ENCODE measurements at places on chromosomes 16 and 17.

- no peak for DNase-seq
Measured at GRCh38 chr16:54548281-54548680, 261.7 kb upstream of the IRX3 start.

DNA sequence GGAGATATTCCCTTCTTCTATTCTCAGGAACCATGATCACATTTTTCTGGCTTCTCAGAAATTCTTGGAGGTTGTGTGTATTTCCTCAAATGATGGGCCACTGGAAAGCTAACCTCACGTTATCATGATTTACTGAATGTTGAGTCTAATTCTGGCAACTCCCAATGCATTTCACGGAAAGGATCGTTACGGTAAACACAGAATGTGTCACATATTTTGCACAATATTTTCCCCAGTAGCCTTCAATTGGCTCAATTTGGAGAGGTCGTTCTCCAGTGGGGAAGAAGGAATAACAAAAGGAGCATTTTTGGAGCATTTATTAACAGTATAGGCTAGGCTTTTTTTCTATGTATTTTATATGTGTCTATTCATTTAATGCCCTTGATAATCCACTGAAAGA is 450.3 kb downstream of the HAPSTR1 start:
- DNase-seq, result no peak

DNA sequence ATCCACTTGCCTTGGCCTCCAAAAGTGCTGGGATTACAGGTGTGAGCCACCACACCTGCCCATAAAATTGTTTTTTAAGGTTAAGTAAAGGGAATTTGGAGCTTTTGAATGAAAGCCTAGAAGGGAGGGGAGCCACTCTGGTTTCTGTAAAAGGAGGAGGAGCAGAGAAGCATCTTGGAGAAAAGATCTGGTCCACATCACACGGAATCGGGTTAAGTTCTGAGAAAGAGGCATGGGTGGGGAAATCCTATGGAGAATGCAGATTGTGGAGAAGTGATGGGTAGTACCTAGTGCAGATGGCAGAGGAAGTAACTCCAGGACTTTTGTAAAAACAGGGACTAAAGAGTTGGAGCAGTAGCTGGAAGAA is 18.3 kb upstream of the CEP112 start:
- no peak for DNase-seq

GRCh38 chr17:45008216-45008615 is 40.1 kb upstream of the C1QL1 start:
- DNase-seq, result no peak

DNA sequence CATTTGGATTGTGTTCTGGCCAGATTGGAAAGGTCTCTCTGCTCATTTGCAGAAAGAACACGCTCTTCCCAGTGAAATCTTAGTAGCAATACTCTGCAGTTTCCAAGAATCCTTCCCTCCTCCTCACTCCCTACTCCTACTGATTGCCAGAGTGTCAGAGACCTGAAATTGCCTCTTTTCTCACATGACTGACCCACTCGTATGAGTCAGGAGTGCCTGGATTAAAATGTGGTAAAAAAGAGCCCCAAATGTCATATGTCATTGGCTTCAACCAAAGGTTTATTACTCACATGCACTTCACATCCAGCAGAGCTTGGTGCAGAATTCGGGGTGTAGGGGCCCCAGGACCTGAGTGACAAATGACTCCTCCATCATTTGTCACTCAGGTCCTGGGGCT is 39.7 kb upstream of the IRX3 start:
- DNase-seq, result no peak

DNA sequence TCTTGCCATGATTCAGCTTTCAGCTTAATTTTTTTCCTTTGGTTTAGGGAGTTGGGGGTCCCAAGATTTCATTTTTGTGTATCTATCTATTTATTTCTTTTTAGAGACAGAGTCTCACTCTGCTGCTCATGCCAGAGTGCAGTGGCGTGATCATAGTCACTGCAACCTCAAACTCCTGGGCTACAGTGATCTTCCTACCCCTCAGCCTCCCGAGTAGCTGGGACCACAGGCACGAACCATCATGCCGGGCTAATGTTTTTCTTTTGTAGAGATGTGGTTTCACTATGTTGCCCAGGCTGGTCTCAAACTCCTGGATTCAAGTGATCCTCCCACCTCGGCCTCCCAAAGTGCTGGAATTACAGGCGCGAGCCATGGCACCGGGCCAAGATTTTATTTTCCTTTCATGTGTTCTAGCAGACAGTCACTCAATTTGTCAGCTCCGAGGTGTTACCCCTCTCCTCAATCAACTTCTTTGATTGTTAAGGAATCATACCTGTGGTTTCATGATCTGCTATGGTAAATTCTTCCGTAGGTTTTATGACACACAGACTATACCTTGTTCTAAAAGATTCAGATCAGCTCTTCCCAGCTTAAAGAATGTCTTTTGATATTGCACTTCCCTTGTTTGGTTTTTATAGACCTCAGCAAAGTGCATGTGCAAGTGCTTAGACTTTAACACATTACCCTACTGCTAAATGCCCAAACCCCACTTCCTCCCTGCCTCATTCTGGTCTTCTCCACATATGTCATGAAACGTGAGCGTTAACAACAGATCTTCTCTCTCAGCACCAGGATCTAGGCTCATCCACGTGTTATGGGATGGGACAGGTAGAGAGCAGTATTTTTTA is 13.0 kb downstream of the UNC45B start:
- no peak for DNase-seq

Data from NCI-H1436 (cell line).